GM20000 (cell line): ENCODE measurements at places on chromosomes 4 and X.
A peak's percentile ranks its signal among the peaks of the same experiment; 100 is the strongest.

DNA sequence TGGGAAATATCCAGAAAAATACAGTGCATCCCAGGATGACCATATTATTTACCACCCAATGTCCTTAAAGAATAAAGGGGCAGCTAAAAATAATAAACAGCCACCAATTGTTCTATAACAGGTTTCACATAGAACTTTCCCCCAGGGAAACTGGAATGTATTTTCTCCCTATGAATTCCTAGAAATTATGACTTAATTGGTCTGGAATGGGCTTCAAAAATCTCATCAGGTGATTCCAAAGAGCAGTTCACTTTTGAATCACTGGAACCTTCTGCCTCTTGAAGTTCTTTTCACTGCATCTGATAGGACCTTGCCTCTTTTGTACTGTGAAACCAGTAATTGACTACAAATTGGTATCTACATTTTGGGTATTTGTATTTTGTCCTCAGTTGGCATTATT is 119.3 kb downstream of the ZNF330 start:
- no peak for DNase-seq

DNA sequence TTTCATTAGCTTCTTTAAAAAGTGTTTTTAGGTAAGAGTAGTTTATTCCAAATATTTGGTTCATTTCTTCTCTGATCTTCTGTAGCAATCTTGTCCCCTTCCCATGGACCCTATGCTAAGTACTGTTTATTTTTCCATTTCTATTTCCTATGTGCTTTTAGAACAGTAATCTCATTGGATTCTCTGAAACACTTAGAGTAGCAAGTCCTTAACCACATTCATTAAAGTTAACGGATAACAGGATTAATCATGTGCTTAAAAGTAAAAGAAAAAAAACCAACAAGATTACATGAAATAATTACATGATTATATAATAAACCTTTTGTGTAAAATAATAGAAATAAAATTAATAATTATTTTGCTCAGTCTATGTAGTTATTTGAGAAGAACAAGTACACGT is 929.7 kb downstream of the C4orf33 start:
- no peak for DNase-seq

DNA sequence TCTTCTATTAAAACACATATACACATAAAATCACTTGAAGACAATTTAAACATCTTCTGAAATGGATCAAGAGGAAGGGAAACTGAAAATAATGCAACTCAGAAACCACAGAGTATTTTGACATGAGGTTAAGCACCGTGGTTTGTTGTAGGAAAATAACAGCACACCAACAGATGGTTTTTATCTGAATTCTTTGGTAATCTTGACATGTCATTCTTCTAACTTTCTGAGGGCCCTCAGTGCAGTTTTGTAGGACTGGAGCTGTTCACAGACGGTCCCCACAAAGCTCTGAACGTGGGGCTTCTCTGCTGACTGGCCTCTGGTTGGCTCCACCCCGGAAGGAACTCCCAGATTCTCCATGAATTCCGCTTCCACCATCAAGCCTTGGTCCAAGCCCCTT is 16.0 kb upstream of the TLR8 start:
- DNase-seq, result peak; percentile 29

DNA sequence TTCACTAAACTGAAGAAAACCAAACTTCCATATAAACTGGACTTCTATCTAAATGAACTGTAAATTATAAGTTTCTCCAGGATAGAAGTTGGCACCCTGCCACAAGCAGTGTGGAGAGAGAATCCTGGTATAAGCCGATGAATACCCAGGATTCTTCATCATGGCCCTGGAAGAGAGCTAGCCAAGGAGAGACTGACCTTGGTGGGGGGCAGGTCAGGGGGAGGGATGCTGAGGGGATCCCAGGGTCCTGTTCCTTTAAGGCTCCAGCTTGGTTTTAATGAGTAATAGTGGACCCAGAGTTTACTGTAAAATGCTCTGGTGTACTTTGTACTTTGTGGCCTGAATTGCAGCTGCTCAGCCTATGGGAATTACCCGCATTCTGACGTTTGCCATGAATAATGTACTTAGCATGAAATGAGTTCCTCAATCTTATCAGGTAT is 16.9 kb downstream of the RASSF6 start:
- peak; percentile 15 for DNase-seq

- DNase-seq, result no peak
Measured at GRCh38 chrX:78074088-78074487, 30.0 kb upstream of the PGK1 start.

GRCh38 chrX:40240844-40241243 is 143.1 kb upstream of the BCOR start:
- no peak for DNase-seq

GRCh38 chr4:168585168-168586091 is 88.6 kb downstream of the PALLD start:
- DNase-seq, result peak; percentile 36

GRCh38 chr4:72312032-72312650 is 256.9 kb downstream of the ADAMTS3 start:
- DNase-seq, result no peak

- DNase-seq, result no peak
Measured at GRCh38 chrX:134368126-134368525, 91.8 kb upstream of the HPRT1 start.

DNA sequence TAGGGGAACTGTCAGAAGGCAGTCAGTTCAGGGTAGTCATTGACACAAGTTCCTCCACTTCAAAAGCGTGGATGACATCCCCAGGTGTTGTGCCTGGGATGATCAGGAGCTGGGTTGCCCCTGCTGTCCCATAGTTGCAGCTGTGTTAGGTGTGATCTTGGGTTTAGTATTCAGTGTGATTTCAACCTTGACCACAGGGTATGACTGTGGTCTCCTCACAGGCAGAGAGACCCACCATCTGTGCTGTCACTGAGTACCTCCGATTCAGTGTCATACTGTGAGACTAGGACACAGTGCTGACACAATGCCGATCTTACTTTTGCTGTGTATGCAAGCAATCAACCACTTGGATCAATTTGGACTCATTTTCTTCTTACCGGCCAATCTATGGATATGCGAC is 25.2 kb downstream of the FOXR2 start:
- DNase-seq, result no peak

DNA sequence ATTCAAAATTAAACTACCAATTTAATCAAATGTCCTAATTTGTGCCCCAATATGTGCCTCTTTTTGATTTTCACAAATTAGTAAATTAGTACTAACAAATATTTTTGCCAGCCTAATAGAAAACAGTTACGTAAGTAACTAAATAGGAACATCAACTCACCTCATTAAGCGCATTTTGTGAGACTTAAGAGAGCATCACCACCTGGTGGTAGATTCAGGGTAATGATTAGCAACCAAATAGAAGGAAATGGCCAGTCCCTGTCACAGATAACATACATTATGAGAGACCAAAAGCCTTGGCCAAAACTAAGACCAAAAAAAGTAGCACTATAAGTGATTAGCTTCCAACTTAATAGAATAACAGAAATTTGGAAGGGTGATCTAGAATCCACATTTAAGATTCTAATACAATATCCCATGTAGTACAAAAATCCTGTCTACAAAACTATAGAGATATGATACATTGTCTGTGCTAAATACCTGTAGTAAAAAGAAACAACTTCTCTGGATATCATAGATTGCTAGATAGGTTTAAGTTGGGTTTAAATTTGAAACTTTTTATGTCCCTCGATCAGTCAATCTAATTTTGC is 46.7 kb downstream of the C4orf46 start:
- DNase-seq, result peak; percentile 23

- DNase-seq, result no peak
Measured at GRCh38 chr4:22721204-22721603, 28.5 kb downstream of the GBA3 start.

- DNase-seq, result no peak
Measured at GRCh38 chr4:48126621-48127020, 7.4 kb downstream of the TXK start.

- DNase-seq, result no peak
Measured at GRCh38 chr4:156132196-156132595, 178.5 kb upstream of the CTSO start.

DNA sequence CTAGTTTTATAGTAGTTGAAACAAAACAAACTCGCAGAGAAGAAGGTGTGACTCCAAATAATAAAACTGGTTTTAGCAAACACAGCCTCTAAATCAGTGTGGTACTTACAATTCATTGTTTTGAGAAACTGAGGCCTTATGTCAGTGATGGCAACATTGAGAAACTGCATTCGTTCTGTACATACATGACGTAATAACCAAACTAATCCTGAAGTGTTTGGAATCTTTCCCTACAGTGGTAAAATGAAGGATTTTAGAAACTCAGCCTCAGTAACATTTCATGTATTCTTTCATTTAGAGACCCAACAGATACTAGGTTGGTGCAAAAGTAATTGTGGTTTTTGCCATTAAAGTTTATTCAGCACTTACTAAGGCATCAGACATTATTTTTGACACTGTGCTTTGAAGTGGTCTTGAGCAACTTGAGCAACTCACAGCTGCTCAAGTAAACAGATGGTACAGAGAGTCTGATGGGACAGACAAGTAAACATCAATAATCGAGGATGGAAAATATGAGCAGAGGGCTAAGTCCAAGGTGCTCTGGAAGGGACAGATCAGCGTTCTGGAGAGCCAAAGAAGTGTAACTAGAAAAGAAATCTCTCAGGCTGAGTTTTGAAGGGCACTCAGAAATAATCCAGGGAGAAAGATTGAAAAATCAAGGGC is 390.8 kb upstream of the BOD1L1 start:
- no peak for DNase-seq

DNA sequence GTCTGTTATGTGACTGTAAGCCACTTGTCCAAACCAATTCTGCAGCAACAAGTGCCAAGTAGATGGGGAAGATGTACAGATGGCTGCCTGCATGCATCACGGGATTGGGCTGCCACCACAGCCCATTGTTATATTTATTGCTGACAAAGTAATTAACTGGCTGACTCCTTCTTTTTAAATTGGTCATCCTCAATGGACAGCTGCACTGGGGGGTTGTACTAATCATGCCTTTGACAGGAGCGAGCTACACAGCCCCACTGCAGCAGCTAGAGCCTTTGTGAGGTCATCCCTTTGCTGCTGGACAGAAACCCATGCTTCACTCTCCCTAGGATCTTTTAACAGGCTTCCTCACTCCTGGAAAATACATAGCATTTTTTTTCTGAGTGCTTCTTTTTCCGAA is 146.7 kb upstream of the CXXC4 start:
- no peak for DNase-seq

GRCh38 chrX:154373340-154374306 is 811 bp downstream of the FLNA start:
- DNase-seq, result peak; percentile 49

- no peak for DNase-seq
Measured at GRCh38 chr4:94419549-94419948, 32.2 kb upstream of the PDLIM5 start.

DNA sequence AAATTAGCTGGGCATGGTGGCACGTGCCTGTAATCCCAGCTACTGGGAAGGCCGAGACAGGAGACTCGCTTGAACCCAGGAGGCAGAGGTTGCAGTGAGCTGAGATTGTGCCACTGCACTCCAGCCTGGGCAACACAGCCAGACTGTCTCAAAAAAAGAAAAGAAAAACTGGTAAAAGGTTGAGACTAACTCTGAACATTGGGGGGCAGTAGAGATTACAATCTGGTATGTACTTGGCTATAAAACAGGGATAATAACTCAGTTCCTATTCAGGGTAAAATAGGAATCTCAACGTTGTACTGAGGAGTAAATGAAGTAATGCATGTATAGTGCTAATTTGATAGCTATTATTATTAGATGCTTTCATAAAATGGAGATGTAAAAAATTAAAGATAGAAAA is 12.5 kb upstream of the KLF8 start:
- no peak for DNase-seq

GRCh38 chr4:676871-677235 is 2.5 kb downstream of the MYL5 start:
- peak; percentile 43 for DNase-seq
